ENCODE measurements at places on chromosomes 16 and 17. TPM values are rescaled to one million over a fixed set of nuclear protein-coding genes. Genes with fewer than 3 reads are reported as not detected.

Gene PABPN1L
- total RNA-seq: not detected

Gene ETV4
- total RNA-seq: 1.5 TPM

Gene WNT9B
- total RNA-seq: 0.50 TPM

Gene CX3CL1
- total RNA-seq: 11.4 TPM

Gene CA5A
- not detected for total RNA-seq

Gene AGRP
- total RNA-seq: not detected

Gene QRICH2
- total RNA-seq: 1.5 TPM

Gene ABCC11
- total RNA-seq: not detected

Gene CACNG5
- not detected for total RNA-seq

Gene PIK3R6
- 0.47 TPM for total RNA-seq

Gene BCAR1
- 46.6 TPM for total RNA-seq

DNA sequence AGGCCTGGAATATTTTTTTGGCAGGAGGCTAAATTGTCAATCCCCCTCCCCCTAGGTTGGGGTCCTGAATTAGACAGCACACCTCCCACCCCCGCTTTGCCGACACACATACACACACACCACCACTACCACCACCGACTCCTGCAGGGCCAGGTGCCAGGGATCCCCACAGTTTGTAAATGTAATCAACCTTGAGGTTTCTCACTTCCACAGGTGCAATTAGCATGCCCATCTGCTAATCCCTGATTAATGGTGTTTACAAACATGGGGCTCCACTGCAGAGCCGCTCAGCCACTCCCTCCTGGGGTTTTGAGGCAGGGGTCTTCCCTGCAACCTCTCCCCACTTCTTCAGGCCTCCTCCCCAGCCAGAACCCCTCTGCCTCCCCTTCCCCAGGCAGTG, 11.8 kb downstream of the MRM1 start:
- no peak for DNase-seq

DNA sequence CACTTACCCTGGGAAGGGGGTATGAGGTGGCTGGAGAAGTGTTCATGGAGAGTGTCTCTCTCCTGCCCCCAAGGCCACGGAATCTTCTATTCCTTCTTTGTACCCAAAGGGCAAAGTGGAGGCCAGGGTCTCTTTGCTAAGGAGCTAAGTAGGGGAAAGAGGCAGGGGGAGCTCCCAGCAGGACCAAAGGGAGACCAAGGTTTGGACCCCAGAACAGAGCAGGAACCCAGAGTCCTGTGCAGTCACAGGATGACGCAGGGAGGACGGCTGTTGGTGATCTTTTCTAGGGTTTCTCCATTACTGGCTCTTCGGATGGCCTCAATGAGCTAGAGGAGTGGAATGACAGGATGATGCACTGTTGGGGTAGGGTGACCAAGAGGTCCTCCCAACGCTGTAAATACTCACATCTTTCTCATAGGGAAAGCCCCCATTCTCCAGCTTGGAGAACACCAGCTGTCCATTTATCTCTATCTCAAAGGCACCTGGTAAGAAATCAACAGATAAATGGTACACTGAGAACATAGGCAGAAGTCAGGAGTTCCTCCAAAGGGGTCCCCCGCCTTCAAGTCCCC, 966 bp downstream of the MIEN1 start:
- no peak for DNase-seq

DNA sequence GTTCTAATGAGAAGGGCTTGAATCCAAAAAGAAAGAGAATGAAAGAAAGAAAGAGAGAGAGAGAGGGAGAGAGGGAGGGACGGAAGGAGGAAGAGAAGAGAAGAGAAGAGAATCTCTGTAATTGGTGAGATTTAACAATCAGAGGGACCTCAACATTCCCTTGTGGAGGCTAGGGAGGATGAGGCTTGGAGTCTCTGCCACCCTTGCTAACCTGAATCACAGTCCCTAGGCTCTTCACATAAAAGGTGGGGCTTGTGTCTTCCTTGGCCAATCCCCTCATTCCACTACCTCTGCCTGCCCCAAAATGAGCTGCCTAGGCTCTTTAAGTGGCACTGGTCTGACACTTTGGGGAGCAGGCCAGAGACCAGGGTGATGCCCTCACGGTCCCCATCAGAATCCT, 30.1 kb downstream of the PIPOX start:
- DNase-seq: no peak

DNA sequence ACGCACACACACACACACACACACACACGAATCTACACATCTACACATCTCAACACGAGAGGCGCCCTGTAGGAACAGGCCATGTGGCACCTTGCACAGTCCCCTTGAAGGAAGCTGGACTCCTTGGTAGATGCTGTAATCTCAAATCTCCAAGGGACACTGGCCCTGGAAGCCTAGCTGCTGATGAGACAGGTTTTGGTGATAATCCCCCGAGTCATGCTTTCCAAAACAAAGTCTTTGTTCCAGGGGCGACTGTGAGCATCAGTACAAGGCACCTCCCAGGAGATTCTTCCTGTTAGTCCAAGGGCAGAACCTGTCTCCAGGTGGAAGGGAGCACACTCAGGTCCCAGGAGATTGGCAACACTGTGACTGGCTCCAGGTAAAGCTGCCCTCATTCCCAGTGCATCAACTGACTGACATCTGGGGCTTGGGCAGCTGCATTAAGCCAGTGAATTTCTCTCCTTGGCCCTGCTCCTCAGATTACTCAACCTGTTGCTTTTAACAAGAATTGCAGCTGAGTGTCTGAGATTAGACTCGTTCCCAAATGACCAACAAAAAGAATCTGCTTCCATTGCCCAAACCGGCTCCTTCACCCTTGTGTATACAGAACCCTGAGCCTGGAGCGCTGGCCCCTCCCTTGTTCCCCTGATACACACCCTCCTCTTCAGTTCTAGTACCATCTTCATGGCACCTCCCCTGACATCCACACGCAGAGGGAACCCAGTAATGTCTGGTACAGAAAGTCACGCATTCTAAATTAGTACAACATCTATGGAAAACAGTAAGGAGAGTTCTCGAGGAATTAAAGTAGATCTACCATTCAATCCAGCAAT, 13.9 kb upstream of the TNRC6C start:
- DNase-seq: no peak

DNA sequence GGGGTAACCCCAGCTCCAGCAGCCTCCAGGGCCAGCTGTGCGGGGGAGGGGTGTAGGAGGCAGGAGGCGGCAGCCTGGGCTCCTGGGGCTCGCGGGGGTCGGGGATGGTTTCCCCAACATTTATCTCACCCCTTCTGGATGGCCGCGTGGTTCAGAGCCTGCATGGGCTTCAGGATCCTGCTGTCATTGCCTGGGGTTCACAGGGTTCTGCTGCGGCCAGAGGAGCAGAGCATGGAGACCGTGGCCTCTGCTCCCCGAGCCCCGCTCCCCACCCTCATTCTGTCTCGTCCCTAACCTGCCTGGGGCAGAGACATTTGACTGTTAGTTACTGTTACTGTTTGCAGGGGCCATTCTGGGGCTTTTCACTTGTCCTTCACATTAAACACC, 4.9 kb downstream of the MYADML2 start:
- no peak for DNase-seq

- no peak for DNase-seq
These were observed 11.2 kb upstream of the FAM20A start for GRCh38 chr17:68612209-68612922.

DNA sequence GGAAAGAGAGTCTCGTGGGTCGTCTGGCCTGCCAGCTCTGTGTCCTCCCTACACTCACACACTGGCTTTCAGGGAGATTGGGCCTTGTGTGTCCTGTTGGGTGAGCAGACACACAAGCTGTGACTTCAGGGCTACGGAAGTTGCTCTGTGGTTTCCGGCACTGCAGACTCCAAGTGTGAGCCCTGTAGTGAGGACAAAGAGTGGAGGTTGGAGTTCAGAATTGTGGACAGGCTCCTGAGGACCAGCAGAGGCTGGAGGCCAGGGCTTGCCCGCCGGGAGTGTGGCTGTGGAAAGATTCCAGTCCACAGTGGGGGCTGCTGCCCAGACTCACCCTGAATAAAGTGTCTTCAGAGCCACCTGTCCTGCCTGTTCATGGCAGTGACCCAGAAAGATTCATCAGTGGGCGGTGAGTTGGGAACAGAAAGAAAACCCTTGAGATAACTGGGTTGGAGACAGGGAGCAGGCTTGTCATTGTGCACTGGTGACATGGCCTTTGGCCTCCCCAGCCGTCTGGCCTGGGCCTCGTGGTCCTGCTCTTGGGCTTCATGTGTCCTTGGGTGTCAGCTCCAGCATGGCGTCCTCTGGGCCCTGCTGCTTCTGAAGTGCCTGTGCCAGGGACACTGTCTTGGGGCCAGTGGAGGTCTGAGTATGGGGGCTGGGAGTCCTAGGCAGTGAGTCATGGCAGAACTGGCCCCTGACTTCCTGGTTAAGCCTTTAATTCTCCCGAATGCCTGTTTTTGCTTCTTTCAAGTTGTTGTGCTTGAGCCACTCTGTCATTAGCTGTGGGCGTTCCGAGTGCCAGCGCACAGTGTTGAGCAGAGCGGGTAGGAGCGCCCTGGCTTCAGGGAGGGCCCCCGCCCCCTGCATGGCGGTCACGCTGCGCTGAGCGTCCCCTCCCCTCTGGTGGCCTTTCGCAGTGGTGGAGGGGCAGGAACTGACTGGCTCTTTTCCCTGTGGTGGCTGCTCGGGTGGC, 19.9 kb upstream of the ZNF750 start:
- no peak for DNase-seq

- DNase-seq: no peak
These were observed 138.8 kb downstream of the MRM1 start for GRCh38 chr17:36740157-36740556.

DNA sequence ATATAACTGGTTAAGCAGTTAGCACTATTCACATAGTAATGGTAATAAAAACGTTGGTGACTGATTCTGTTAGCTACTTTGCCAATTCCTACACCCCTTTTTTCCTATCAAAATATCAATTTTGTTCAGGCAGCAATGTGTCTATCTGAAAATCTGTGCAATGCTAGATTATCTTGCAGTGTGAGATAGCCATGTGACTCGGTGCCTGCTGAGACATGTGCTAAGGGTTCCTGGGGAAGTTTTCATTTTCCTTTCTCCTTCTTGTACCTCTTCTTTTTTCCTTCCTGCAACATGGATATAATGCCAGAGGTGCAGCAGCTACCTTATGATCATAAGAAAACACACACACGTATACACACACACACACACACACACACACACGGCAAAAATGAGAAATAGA, 100.5 kb upstream of the SHISA6 start:
- DNase-seq: no peak

DNA sequence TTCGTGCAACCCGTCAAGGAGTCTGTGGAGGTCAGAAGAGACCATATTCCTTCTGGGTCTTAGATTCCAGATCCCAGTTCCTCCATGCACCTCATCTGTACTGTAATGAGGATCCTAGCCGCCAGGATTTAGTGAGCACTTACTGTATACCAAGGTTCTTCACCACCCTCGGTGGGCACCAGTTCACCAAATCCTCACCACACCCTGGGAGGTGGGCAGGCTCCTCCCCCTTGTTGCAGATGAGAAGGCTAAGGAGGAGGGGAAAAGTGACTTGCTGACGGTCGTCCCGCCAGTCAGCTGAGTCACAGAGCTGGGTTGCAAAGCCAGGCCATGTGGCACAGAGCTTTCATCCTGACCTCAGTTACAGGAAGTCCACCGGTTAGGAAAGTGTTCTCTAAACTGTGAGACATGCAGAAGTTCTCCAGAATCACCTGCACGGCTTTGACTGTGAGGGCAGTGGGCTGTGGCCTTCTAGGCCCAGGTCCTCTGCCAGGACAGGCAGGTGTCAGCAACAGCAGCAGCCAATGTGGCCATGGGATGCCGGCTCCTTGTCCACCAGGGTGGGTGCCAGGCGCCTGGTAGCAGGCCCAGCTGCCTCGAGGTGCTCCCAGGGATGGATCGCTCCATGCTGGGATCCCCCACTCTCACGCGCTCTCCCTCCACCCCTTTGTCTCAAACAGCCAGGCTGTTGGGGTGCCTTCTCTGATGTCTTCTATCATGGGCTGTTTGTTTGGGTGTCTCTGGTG, 240.3 kb upstream of the GSE1 start:
- DNase-seq: no peak

- DNase-seq: no peak
These were observed 75.9 kb downstream of the USP22 start for GRCh38 chr17:20966870-20967269.

- no peak for DNase-seq
These were observed 2.2 kb upstream of the CRISPLD2 start for GRCh38 chr16:84817613-84818012.

GRCh38 chr17:73616120-73616872, 27.9 kb downstream of the SDK2 start:
- DNase-seq: no peak

DNA sequence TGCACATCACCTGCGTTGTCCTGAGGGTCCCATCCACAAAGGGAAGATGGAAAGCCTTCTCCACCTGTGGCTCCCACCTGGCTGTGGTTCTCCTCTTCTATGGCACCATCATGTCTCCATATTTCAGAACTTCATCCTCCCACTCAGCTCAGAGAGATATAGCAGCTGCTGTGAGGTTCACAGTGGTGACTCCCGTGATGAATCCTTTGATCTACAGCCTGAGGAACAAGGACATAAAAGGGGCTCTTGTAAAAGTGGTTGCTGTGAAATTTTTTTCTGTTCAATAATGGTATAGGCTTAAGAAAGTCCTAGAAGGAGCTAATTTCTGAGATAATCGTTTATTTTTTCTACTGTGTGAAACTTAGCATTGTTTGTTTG, 18.7 kb downstream of the ZNF200 start:
- DNase-seq: no peak

GRCh38 chr17:16314859-16315258, 38.4 kb downstream of the CENPV start:
- peak; percentile 1 for DNase-seq

All from ovary (tissue), 10 donors.